ENCODE measurements at places on chromosomes 1 and 21. TPM values are rescaled to one million over a fixed set of nuclear protein-coding genes. Genes with fewer than 3 reads are reported as not detected.

- H3K27ac ChIP-seq = no peak overlapping the region
- DNase-seq = no peak
- H3K36me3 ChIP-seq = no peaks in the 10 kb centered on the region
- no peaks in the 10 kb centered on the region for H3K4me1 ChIP-seq
These were observed 1371.8 kb upstream of the PRMT6 start for GRCh38 chr1:105684714-105685113.

DNA sequence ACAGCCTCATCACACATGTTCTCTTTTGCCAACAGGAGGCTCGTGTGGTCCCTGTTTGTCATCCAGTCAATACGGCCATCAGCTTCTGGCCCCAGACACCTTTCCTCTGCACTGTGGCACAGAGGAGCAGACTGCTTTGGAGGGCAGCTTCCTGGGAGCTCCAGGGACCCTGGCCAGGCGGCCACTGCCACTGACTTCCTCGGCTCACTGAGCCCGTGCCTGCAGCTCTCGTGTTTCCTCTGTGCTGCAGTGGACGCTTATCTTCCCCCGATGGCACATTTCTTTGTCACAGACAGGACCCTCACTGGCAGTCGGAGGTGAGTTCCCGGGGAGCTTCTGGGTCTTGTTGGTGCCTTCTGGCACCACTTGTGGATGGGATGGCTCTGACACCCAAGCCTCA is 67.0 kb upstream of the DIRAS3 start:
- H3K4me1 ChIP-seq = no peaks in the 10 kb centered on the region
- H3K36me3 ChIP-seq = no peaks in the 10 kb centered on the region
- no peak for DNase-seq

DNA sequence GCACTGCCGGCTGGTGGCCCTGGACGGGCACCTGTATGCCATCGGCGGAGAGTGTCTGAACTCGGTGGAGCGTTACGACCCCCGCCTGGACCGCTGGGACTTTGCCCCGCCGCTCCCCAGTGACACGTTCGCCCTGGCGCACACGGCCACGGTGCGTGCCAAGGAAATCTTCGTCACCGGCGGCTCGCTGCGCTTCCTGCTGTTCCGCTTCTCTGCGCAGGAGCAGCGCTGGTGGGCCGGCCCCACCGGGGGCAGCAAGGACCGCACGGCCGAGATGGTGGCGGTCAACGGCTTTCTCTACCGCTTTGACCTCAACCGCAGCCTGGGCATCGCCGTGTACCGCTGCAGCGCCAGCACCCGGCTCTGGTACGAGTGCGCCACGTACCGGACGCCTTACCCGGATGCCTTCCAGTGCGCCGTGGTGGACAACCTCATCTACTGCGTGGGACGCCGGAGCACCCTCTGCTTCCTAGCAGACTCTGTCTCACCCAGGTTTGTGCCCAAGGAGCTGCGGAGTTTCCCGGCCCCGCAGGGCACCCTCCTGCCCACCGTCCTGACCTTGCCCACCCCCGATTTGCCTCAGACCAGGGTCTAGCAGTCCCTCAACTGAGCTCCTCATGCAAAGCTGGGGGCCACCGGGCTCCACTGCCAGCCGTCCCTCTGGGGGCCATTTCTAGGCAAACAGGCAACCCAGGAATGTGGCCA is 2.1 kb downstream of the KLHDC7A start:
- DNase-seq = no peak
- H3K27me3 ChIP-seq = no peaks in the 10 kb centered on the region
- no peaks in the 10 kb centered on the region for H3K4me1 ChIP-seq
- no peak overlapping the region for H3K4me3 ChIP-seq
- no peak overlapping the region for H3K27ac ChIP-seq
- H3K36me3 ChIP-seq = no peaks in the 10 kb centered on the region

GRCh38 chr1:86339014-86339812 is 56.9 kb downstream of the ODF2L start:
- H3K36me3 ChIP-seq = no peaks in the 10 kb centered on the region
- no peaks in the 10 kb centered on the region for H3K27me3 ChIP-seq
- H3K4me1 ChIP-seq = no peaks in the 10 kb centered on the region
- DNase-seq = no peak

- H3K4me3 ChIP-seq = no peak overlapping the region
- no peaks in the 10 kb centered on the region for H3K36me3 ChIP-seq
- no peak overlapping the region for H3K27ac ChIP-seq
- no peak for DNase-seq
These were observed 3.3 kb upstream of the SLAMF8 start for GRCh38 chr1:159823406-159823805.

DNA sequence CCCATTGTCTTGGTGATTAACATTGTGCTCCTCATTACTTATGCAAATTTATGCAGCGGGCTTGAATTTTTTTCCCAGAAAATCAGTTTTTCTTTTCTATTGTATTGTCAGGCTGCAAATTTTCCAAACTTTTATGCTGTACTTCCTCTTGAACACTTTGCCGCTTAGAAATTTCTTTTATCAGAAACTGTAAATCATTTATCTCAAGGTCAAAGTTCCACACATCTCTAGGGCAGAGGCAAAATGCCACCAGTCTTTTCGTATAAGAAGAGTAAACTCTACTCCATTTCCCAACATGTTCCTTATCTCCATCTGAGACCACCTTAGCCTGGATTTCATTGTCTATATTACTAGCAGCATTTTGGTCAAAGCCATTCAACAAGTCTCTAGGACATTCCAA is 113.9 kb upstream of the OLFM3 start:
- H3K27ac ChIP-seq = no peak overlapping the region
- no peaks in the 10 kb centered on the region for H3K4me1 ChIP-seq
- no peaks in the 10 kb centered on the region for H3K36me3 ChIP-seq
- no peak for DNase-seq

DNA sequence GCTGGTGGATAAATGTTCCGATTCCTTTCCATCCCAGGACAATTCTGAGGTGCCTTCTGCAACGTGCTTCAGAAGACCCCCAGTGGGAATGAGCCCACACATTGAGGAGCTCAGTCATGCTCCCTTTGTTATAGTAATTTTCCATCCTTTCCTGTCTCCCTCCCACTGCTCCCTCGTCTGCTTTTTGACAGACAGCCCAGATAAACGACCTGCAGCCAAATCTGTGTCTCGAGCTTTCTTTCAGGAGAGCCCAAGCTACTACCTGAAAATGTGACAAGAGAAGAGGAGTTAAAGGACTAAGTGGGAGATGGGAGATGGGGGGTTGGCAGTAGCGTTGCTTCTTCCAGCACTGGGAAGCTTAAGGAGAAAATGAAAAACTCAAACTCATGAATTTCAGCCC is 65.9 kb upstream of the LRRN2 start:
- H3K36me3 ChIP-seq = no peaks in the 10 kb centered on the region
- H3K27me3 ChIP-seq = no peaks in the 10 kb centered on the region
- no peak for DNase-seq
- H3K27ac ChIP-seq = no peak overlapping the region
- H3K4me3 ChIP-seq = no peak overlapping the region

GRCh38 chr1:157471531-157471930 is 80.8 kb downstream of the FCRL5 start:
- DNase-seq = no peak
- H3K4me3 ChIP-seq = no peak overlapping the region
- peaks cover 5% of the 10 kb centered on the region for H3K36me3 ChIP-seq
- no peaks in the 10 kb centered on the region for H3K27me3 ChIP-seq
- H3K4me1 ChIP-seq = no peaks in the 10 kb centered on the region

LIPI gene
- total RNA-seq = not detected

GRCh38 chr1:177424744-177425143 is 254.0 kb downstream of the BRINP2 start:
- no peak overlapping the region for H3K27ac ChIP-seq
- H3K4me3 ChIP-seq = no peak overlapping the region
- no peak for DNase-seq
- H3K27me3 ChIP-seq = no peaks in the 10 kb centered on the region
- H3K4me1 ChIP-seq = no peaks in the 10 kb centered on the region
- H3K36me3 ChIP-seq = no peaks in the 10 kb centered on the region

MMEL1 gene
- 9.2 TPM for total RNA-seq

OXCT2 gene
- total RNA-seq = not detected

PLXNA2 gene
- total RNA-seq = 18.2 TPM

RSRP1 gene
- 155 TPM for total RNA-seq

RBM11 gene
- total RNA-seq = 5.6 TPM

DNA sequence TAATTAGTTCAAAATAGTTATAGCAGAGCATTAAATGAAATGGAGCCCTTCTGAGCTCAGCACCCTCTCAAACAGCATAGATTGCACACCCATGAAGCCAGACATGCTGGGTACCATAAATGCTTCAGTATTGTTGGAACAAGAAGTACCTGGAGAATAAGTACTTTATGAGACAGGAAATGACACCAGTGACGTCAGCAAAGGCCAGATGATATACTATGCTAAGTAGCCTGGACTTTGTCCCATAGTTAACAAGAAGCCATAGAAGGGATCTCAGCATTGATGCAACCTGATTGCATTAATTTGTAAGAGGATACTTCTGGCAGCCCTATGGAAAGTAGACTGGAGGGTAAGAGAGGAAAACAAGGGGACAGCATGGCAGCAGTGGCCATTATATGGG is 16.3 kb upstream of the GADD45A start:
- no peak for DNase-seq
- H3K4me1 ChIP-seq = no peaks in the 10 kb centered on the region
- no peaks in the 10 kb centered on the region for H3K27me3 ChIP-seq
- no peak overlapping the region for H3K4me3 ChIP-seq

DNA sequence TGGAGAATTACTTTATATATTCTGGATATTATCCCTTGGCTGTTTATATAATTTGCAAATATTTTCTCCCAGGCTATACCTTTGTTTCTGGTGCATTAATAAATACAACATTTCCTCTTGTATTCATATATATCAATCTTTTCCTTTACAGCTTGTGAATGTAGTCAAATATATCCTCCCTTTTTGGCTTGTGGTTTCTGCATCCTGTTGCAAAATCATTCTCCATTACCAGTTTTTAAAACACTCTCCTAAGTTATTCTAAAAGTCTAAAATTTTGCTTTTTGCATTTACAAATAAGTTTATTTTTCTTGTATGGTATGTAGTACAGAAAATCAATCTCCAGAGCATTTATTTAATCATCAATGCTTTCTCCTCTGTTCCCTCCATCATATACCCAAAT is 909.4 kb downstream of the ADGRL2 start:
- DNase-seq = no peak
- H3K4me1 ChIP-seq = no peaks in the 10 kb centered on the region
- no peak overlapping the region for H3K27ac ChIP-seq
- H3K27me3 ChIP-seq = no peaks in the 10 kb centered on the region
- H3K4me3 ChIP-seq = no peak overlapping the region
- no peaks in the 10 kb centered on the region for H3K36me3 ChIP-seq

GRCh38 chr1:200866521-200866920 is 6.3 kb upstream of the GPR25 start:
- H3K36me3 ChIP-seq = no peaks in the 10 kb centered on the region
- no peaks in the 10 kb centered on the region for H3K4me1 ChIP-seq
- no peak overlapping the region for H3K27ac ChIP-seq
- H3K27me3 ChIP-seq = peaks cover 16% of the 10 kb centered on the region
- no peak for DNase-seq

DNA sequence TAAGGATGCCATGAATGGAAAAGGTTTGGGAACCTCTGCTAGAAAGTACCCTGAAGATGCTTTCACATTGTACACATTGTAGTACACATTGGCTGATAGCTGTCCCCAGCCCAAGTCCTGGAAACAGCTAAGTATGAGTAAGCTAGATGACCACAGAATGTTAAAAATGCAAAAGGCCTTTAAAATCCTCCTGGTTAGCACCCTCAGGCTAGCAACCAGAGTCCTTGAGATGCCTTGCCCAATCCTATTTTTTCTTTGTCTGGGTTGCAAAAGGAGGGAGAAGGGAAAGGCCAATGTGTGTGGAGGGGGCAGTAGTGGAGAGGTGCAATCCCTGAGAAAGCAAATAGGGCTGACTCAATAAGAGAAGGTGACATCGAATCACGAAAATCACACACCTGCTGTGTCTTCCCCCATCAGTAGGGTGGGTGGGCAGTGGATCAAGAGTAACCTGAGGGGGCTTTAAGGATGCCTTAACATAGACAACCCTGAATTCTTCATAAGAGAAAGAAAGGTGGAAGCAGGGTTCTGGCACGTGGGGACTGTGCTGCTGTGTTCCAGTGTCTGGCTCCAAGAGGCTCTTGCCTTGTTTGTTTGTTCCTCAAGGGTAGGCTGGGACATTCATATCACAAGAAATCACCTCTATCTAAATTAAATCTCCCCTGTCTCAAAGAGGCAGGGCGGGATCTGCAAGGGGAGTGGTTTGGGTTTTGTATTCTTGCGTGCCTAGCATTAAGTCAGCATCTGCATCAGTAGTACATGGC is 266.2 kb upstream of the PLXNA2 start:
- H3K4me1 ChIP-seq = no peaks in the 10 kb centered on the region
- no peaks in the 10 kb centered on the region for H3K36me3 ChIP-seq
- H3K27ac ChIP-seq = no peak overlapping the region
- H3K27me3 ChIP-seq = no peaks in the 10 kb centered on the region

GRCh38 chr1:186738926-186739325 is 58.7 kb upstream of the PTGS2 start:
- H3K27ac ChIP-seq = no peak overlapping the region
- no peak overlapping the region for H3K4me3 ChIP-seq
- no peaks in the 10 kb centered on the region for H3K4me1 ChIP-seq
- DNase-seq = no peak
- H3K36me3 ChIP-seq = no peaks in the 10 kb centered on the region
- H3K27me3 ChIP-seq = no peaks in the 10 kb centered on the region

GRCh38 chr1:210237981-210238380 is 5.4 kb downstream of the SERTAD4 start:
- peak overlapping the region; percentile 50 for H3K27ac ChIP-seq
- H3K27me3 ChIP-seq = no peaks in the 10 kb centered on the region
- DNase-seq = no peak
- H3K4me3 ChIP-seq = no peak overlapping the region
- peaks cover 8% of the 10 kb centered on the region for H3K4me1 ChIP-seq

DNA sequence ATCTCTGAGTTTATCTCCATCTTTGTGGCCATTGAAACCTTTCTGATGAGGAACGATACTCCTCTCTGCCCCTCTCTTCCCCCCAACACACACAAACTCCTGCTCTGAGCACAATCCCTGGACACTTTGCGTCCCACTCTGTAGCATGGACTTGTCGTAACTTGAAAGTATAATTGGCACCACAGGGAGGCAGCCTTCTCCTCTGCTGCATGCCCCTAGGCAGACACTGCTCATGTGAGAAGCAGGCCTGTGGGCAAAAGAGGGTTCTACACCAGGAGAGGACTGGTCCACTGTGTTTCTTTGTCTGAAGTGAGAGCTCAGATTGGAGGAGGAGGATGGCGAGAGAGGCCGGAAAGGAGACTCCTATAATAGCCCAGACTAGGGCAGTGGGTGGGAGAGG is 3.8 kb upstream of the PARS2 start:
- H3K4me3 ChIP-seq = no peak overlapping the region
- no peaks in the 10 kb centered on the region for H3K4me1 ChIP-seq
- H3K27ac ChIP-seq = no peak overlapping the region
- no peak for DNase-seq
- H3K36me3 ChIP-seq = no peaks in the 10 kb centered on the region
- H3K27me3 ChIP-seq = no peaks in the 10 kb centered on the region

DNA sequence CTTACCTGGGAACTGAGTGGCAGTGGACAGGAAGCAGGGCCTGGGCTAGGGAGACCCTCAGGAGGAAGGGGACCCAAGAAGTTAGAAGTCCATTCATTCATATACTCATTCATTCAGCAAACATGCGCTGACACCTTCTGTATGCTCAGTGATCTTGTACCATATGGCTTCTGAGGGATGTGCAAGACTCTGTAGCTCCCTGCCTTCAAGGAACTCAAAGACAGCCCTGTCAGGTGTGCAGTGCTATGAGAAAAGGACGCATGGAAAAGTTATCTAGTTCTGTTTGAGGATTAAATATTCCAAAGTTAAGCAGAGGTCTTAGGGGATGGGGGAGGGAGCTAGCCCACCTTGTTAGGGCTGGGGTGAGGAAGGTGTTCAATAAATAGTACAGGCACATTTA is 12.5 kb downstream of the DMAP1 start:
- H3K27me3 ChIP-seq = no peaks in the 10 kb centered on the region
- H3K4me1 ChIP-seq = no peaks in the 10 kb centered on the region
- DNase-seq = no peak
- H3K36me3 ChIP-seq = no peaks in the 10 kb centered on the region
- H3K4me3 ChIP-seq = no peak overlapping the region

Measured in breast epithelium (tissue), 4 donors.